ENCODE measurements at places on chromosomes 5 and 9.

GRCh38 chr9:445033-445432 lies 230.4 kb downstream of the DOCK8 start:
- DNase-seq = no peak

DNA sequence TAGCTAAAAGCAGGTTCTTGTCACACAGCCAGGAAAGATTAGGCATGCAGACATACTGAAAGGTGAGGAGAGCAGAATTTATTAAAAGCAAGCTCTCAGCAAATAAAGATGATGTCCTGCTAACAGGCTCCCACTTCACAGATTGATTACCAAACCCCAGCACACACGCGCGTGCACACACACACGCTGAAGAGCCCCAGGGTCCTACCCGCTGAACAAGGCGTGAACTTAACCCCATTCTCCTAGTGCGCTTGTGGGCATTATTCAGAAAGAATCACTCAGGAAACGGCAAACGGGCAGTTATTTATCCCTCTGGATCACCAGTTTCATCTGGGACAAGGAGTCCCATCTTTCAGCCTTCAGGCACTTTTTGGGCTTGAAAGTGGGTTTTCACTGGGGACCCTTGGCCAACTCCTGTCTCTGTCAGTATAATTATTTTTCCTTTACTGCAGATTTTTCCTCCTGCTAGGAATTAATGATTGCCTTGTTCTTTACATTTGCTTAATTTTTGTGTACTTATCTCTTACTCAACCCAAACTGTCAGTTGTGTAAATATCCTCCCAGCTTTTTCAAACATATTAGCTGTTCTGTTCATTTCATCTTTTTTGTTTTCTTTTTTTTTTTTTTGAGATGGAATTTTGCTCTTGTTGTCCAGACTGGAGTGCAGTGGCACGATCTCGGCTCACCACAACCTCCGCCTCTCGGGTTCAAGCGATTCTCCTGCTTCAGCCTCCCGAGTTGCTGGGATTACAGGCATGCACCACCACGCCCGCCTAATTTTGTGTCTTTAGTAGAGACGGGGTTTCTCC lies 92.6 kb downstream of the RIC1 start:
- DNase-seq = no peak

GRCh38 chr5:178931846-178932760 lies 8.9 kb upstream of the ZNF454 start:
- no peak for DNase-seq

GRCh38 chr9:90735952-90736351 lies 65.7 kb upstream of the SYK start:
- no peak for DNase-seq

DNA sequence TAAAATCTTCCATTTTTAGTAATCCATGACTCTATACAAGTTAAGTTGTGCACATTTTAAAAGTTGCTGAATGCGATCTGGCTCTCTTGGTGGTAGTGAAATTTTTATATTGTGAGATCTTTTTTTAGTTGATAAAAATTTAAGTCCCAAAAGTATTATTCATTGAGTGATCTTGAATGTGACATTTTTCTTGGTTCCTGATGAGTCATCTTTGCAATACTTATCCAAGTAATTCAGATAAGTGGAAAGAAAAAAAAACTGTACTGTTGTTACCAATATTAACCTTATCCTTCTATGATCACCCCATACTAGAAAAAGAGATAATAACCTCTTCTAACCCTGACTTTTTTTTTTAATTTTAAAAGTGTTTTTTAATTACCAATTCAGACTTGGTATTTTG lies 601.3 kb downstream of the PSAT1 start:
- no peak for DNase-seq

DNA sequence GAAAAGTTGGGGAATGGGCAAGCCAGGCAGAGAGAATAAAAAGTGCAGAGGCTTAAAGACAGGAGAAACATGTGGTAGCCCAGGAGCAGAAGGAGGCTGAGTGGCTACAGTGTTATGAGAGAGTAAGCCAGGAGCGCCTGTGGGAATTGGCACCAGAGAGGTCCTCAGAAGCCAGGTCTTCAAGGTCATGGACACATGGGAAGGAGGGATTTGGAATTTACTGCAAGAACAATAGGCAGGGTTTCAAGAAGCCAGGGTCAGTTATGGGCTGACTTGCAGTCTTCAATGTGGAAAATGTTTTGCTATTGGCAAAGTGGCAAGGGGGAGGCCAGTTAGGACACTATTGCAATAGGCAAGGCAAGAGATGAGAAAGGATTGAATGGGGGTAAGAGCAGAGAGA lies 29.3 kb downstream of the ERAP1 start:
- DNase-seq = no peak

DNA sequence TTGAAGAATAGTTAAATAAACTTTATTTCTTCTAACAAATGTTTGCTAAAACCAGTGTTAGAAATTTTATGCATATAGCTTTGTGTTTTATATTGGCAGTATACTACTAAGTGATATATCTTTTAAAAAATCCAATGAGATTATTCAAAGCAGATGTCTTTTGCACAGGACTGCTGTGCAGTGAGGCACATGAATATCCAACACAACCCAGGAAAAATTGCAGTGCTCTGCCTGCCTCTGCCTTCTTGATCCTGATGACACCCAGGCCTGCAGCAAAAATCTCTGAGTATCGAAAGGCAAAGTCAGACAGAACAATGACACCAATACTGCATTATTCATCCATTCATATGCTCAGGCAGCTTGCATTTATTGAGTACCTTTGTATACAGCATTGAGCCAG lies 1076.5 kb upstream of the ARRDC3 start:
- no peak for DNase-seq

DNA sequence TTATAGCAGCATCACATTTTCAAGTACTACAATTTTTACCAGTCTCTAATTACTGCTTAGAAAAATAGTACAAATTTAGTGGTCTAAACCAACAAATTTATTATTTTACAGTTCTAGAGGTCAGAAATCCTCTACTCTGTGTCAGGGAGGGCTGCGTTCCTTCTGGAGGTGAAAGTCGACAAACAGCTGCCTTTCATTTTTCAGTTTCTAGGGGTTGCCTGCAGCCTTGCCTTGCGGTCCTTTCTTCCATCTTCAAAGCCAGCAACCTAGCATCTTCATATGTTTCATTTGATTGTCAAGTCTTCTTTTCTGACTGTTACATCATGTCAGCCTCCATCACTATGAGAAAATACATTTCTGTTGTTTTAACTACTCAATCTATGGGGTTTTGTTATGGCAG lies 1022.1 kb downstream of the CDH18 start:
- DNase-seq = no peak

DNA sequence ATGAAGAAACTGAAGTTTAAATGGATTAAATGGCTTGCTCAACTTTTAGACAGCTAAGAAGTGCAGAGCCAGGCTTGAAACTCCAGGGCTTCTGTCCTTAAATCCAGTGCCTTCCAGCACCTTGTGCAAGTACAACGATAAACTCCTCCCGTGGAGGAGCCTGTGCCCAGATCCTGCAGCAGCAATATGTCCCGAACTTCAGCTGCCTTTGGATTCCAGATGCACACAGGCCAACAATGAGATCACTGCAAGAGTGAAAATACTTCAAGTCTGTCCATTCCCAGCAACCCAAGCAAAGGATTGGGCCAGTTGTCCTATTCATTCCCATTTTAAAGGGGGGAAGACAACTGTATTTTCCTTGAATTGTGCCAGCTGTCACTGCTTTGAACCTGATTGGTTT lies 199.6 kb downstream of the CRB2 start:
- DNase-seq = no peak

DNA sequence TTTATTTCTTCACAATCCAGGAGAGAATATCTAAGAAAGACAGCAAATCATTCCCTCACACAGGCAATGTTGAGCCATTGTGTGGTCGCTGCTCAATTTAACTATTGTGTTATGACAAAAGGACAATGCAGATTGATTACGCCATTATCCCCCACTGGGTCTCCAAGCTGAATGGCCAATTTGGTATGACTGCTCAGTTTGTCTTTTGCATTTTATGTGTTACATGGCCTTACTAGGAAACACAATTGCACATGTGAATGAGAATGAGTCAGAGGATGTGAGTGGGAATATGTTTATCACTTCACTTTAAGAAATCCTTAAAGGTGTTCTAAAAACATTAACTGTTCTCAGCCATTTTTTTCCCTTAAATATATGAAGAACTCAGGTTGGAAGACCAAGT lies 108.3 kb downstream of the FAM174A start:
- DNase-seq = no peak

GRCh38 chr9:123225374-123225813 lies 43.0 kb downstream of the STRBP start:
- DNase-seq = peak; percentile 15

GRCh38 chr5:142872795-142873194 lies 102.6 kb downstream of the ARHGAP26 start:
- no peak for DNase-seq

- DNase-seq = no peak
Measured at GRCh38 chr5:63700241-63700640, 262.0 kb downstream of the HTR1A start.

GRCh38 chr5:127963931-127964330 lies 119.6 kb upstream of the SLC12A2 start:
- DNase-seq = no peak

DNA sequence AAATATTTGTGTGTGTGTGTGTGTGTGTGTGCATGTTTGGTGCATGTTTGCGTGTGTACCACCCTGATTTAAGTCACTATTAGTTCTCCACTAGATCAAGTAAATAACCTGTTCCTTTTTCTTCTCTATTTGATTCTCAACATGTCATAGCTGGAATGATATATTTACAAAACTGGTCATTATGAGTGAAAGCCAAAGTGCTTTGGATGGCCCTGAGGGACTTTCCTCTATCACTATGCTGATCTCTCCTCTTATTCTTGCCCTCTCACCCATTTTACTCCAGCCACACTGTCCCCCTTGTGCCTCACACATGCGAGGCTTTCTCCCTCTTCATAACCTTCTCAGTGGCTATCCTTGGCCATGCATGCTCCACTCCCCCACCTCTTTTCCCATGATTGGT lies 144.6 kb upstream of the NMUR2 start:
- DNase-seq = no peak

- no peak for DNase-seq
Measured at GRCh38 chr9:92760070-92760469, 4.6 kb downstream of the BICD2 start.

DNA sequence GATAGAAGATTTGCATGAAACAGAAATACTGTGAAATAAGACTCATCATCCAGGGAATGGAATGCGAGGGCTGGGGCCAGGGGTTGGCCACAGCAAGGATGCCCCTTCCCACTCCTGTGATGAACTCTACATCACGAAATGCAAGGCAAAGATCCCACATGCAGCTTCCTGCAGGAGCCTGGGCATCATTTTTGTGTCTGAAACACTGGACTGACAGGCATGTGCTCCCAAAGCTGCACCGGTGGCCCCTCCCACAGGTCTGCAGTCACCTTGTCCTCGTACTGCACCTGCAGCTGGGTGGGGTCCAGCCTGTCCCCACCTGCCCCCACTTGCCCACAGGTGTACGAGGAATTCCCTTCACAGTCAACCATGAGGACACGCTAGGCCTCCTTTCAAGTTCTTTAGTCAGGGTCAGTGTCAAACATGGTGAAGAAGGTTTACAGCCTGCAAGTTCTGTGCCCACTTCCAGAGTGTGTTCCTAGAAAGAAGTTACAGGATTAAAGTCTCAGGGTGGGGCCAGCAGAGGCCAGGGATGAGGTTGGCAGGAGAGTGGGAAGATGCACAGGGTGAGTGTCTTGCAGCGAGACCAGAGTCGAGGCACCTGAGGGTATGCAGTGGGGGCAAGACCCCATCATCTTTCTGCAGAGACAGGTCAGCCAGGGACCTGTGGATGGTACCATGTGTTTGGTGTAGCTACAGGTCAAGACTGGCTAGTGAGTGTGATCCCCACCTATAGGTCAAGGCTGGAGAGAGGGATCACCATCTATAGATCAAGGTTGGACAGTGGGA lies 155.0 kb upstream of the IRX2 start:
- no peak for DNase-seq

GRCh38 chr9:122053567-122054350 lies 39.3 kb downstream of the TTLL11 start:
- no peak for DNase-seq

DNA sequence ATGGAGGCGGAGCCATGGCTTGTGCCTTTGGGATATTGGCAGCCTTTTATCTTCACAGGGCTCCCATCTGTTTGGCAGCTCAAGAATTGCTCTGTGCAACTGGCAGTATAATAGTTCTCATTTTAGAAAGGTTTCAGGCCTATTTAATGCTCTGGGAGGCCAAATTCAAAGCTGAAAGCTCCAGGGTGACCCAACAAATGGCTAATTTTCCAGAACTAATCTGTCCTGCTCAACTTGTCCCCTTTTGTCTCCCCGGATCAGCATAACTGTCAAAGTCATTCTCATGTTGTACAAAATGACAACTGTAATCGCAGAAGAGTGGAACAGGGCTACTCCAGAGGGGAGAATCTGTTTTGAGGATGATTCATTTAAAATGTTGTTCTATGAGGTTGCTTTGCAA lies 52.6 kb upstream of the CXCL14 start:
- no peak for DNase-seq

DNA sequence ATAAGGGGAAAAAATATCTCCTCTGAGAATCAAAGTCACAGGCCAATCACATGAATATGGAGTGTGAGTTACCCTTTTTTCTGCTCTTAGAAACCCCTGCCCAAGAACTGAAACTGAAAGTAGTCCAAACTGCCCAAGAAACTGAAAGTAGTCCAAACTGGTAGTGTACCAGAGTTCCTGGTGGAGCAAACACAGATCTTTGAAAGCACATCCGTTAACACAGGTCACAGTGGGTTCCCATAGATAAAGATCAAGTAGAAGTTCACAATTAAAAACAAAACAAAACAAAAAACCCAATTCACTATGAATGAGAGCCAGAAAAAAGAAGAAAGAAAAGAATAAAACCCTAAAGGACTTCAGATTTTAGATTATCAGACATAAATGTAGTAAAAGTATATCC lies 332.4 kb upstream of the EFNA5 start:
- DNase-seq = no peak

- no peak for DNase-seq
Measured at GRCh38 chr9:34687276-34688030, 3.6 kb downstream of the CCL19 start.

GRCh38 chr5:172102913-172103626 lies 85.0 kb downstream of the STK10 start:
- DNase-seq = peak; percentile 71

- DNase-seq = no peak
Measured at GRCh38 chr5:68306361-68307014, 90.9 kb downstream of the PIK3R1 start.

GRCh38 chr5:149793256-149793550 lies 63.1 kb downstream of the PPARGC1B start:
- DNase-seq = no peak

GRCh38 chr5:37111426-37112382 lies 137.5 kb downstream of the CPLANE1 start:
- no peak for DNase-seq

All from 8988T (cell line).